ENCODE measurements at places on chromosomes 2 and 18. TPM values are rescaled to one million over a fixed set of nuclear protein-coding genes. Genes with fewer than 3 reads are reported as not detected.

DNA sequence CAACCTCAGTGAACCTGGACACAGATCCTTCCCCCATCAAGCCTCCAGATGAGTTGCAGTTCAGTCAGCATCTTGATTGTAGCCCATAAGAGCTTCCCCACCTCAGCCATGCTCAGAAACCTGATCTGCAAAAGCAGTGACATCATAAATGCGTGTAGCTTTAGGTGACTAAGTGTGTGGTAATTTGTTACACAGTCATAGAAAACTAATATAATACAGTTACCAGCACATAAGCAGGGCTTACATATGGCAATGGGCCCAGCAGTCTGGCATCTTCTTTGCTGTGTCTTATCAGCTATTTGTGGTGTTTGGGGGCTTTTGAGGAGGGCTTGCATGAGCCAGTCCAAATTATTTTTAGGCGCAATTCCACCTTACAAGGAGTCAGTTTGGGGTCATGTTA, 807.0 kb downstream of the SLC4A3 start:
- no peak for DNase-seq
- H3K4me3 ChIP-seq: no peak overlapping the region
- no peaks in the 10 kb centered on the region for H3K36me3 ChIP-seq
- H3K4me1 ChIP-seq: no peaks in the 10 kb centered on the region

GRCh38 chr2:84717302-84717701, 163.6 kb downstream of the TRABD2A start:
- H3K36me3 ChIP-seq: no peaks in the 10 kb centered on the region
- H3K4me3 ChIP-seq: no peak overlapping the region
- H3K27me3 ChIP-seq: no peaks in the 10 kb centered on the region
- no peaks in the 10 kb centered on the region for H3K4me1 ChIP-seq
- DNase-seq: no peak

Gene MARCHF4
- not detected for total RNA-seq

Gene ITM2C
- total RNA-seq: 16.7 TPM

- DNase-seq: no peak
- no peaks in the 10 kb centered on the region for H3K27me3 ChIP-seq
- peak overlapping the region; percentile 77 for H3K27ac ChIP-seq
- H3K36me3 ChIP-seq: no peaks in the 10 kb centered on the region
These were observed 47.0 kb upstream of the ST3GAL5 start for GRCh38 chr2:85935746-85936208.

DNA sequence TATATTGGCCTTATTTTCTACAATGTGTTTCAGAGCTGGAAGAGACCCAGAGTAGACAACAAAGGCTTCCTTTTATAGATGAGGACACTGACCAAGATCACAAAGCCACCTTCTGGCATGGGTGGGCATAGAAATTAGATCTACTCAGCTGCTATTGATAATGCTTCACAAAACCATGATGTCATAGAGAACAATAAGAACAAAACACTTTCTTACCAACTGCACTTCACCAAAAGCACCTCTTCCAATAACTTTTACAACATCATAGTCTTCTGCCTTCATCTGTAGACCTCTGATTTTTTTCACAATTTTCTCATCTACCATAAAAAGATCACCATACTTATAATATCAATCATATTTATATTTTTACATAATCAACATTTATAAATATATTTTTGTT, 58.1 kb downstream of the ROCK2 start:
- no peak for DNase-seq
- no peaks in the 10 kb centered on the region for H3K27me3 ChIP-seq
- no peak overlapping the region for H3K27ac ChIP-seq
- no peaks in the 10 kb centered on the region for H3K4me1 ChIP-seq
- no peak overlapping the region for H3K4me3 ChIP-seq

GRCh38 chr2:58976375-58977071, 735.4 kb upstream of the FANCL start:
- DNase-seq: no peak
- no peak overlapping the region for H3K27ac ChIP-seq
- H3K4me3 ChIP-seq: no peak overlapping the region

Gene ARHGEF33
- 0.05 TPM for total RNA-seq

- no peaks in the 10 kb centered on the region for H3K27me3 ChIP-seq
- H3K36me3 ChIP-seq: no peaks in the 10 kb centered on the region
- H3K4me1 ChIP-seq: no peaks in the 10 kb centered on the region
- no peak for DNase-seq
- no peak overlapping the region for H3K27ac ChIP-seq
These were observed 261.6 kb upstream of the KYNU start for GRCh38 chr2:142615876-142616275.

DNA sequence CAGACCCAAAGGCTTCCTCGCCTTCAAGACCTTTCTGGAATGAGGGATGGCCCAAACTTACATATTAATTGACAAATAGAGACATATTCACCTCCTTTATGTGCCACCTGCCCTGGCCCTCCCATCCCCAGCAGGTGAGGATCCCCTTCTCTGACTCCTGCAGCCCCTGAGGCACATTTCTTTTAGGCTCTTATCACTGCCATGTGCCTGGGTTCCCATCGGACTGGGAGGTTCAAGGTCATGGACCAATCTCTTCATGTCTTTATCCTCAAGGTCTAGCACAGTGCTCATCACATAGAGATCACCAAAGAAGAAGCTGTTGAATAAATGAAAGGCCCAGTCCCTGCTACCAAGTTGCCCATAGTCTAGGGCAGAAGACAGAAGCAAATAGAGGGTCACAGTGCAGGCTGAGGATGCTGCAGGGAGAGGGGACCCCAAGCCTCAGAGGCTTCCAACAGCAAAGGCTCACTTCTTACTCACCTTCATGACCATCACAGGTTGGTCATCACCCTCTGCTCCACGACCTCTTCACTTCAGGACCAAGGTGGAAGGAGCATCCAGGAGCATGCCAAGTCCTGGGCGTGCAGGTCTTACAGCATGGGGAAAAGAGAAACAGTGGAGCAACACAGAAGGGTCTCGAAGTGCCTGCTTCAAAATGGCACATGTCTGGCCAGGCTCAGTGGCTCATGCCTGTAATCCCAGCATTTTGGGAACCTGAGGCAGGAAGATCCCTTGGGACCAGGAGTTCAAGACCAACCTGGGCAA, 193.9 kb downstream of the SMAD2 start:
- no peak overlapping the region for H3K27ac ChIP-seq
- H3K4me1 ChIP-seq: no peaks in the 10 kb centered on the region
- H3K36me3 ChIP-seq: no peaks in the 10 kb centered on the region
- H3K27me3 ChIP-seq: no peaks in the 10 kb centered on the region
- no peak overlapping the region for H3K4me3 ChIP-seq
- DNase-seq: no peak

DNA sequence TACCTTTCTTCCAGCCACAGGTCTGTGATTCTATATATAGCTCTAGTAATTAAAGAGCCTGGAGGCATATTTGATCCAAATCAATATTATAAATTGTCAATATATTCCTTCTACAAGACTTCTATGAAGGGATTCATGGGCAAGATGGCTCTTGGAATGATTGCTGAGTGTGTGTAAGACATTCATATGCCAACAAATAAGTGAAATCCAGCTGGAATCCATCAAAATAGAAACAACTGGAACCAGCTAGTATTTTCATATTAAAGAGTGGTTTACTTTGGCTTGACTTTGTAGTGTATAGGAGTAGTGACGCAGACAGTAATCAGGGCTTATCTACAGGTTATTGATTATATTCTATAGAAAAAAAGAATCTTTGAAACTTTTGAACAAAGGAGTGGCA, 83.4 kb downstream of the CALCRL start:
- H3K4me1 ChIP-seq: no peaks in the 10 kb centered on the region
- H3K27ac ChIP-seq: no peak overlapping the region
- no peak overlapping the region for H3K4me3 ChIP-seq

GRCh38 chr2:51959696-51960095, 927.8 kb upstream of the NRXN1 start:
- H3K4me1 ChIP-seq: no peaks in the 10 kb centered on the region
- H3K36me3 ChIP-seq: no peaks in the 10 kb centered on the region
- no peak overlapping the region for H3K27ac ChIP-seq
- H3K4me3 ChIP-seq: no peak overlapping the region
- peaks cover 3% of the 10 kb centered on the region for H3K27me3 ChIP-seq
- DNase-seq: no peak

GRCh38 chr2:157256626-157257025, 879 bp upstream of the GALNT5 start:
- H3K27ac ChIP-seq: no peak overlapping the region
- H3K4me1 ChIP-seq: no peaks in the 10 kb centered on the region
- H3K36me3 ChIP-seq: no peaks in the 10 kb centered on the region
- H3K27me3 ChIP-seq: peaks cover 1% of the 10 kb centered on the region
- no peak overlapping the region for H3K4me3 ChIP-seq
